ENCODE measurements at places on chromosomes 5 and 9. TPM values are rescaled to one million over a fixed set of nuclear protein-coding genes. Genes with fewer than 3 reads are reported as not detected.

Gene OBP2B
- not detected for total RNA-seq

Gene LTC4S
- total RNA-seq = 1.6 TPM

Gene FCN2
- total RNA-seq = not detected

Gene SLC46A2
- not detected for total RNA-seq

Gene PRDM9
- not detected for total RNA-seq

Gene ZBED3
- 3.1 TPM for total RNA-seq

Gene PCDHB12
- 0.97 TPM for total RNA-seq

Gene TMEFF1
- 9.1 TPM for total RNA-seq

Gene IL5
- total RNA-seq = not detected

Gene TMC1
- 0.85 TPM for total RNA-seq

Gene NTRK2
- 3.5 TPM for total RNA-seq

Gene MRPL50
- 7.5 TPM for total RNA-seq

Data from hair follicle dermal papilla cell (primary cell).